Osteoblast (primary cell): ENCODE measurements at places on chromosomes 12 and 14.

- no peak for DNase-seq
- peak overlapping the region; percentile 64 for H3K4me3 ChIP-seq
- no peaks in the 10 kb centered on the region for H3K4me1 ChIP-seq
- H3K27ac ChIP-seq = no peak overlapping the region
These were observed 944 bp downstream of the CCND2 start for GRCh38 chr12:4274396-4275015.

DNA sequence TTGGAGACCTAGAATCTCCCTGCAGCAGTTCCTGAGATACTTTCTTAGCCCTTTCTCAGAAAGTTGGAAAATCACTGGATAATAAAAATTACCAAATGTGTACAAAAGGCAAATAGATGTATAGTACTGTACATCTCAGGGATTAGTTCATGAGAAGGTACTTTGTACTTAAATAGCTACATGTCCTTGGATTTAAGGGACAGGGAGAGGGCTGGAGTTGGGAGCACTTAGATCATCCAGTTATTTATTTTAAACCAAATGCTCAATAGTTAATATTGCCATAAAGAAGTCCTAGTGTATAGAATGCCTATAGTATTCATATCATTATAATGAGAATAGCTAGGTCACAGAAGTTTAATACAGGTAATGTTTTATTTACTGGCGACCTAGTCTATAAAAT, 13.4 kb downstream of the CDKN3 start:
- H3K4me3 ChIP-seq = no peak overlapping the region
- no peak overlapping the region for H3K27ac ChIP-seq

- H3K27me3 ChIP-seq = no peaks in the 10 kb centered on the region
- no peak overlapping the region for H3K27ac ChIP-seq
- H3K36me3 ChIP-seq = no peaks in the 10 kb centered on the region
- no peaks in the 10 kb centered on the region for H3K4me1 ChIP-seq
- H3K4me3 ChIP-seq = no peak overlapping the region
These were observed 32.9 kb downstream of the ADIPOR2 start for GRCh38 chr12:1723721-1724120.

DNA sequence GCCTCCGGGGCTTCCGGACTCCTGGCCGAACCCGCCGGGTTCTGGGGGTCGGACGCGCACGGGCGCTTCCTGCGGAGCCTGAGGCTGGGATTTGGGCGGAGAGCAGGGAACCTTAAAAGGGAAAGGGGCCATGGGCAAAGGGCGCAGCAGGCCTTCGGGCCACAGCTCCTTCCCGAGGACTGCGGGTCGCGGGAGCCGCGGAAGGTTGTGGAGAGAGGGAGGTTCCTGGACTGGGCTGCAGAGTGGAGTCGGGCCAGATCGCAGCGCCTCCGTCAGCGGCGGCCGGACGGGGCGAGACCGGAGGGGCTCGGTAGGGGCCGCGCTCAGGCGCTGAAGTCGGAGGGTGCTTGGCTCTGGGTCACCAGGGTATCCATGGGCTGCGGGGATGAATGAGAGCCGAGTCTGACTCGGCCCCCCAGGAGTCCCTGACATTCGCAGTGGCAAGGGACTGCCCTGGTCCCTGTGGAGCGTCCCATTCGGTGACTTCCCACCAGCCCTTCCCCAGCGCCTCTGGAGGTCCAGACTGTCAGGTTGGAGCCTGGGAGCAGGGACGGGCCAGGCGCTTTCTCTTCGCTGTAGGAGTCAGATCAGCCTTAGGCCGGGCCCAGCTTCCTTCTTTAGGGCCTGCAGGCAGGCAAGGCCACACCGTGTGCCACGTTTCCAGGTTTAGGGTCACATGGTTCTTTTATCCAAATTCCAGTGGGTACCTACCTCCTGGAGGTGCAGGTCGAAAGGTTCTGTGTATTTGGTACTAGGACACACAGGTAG, 938 bp upstream of the SLC25A29 start:
- peaks cover 8% of the 10 kb centered on the region for H3K27me3 ChIP-seq
- no peaks in the 10 kb centered on the region for H3K36me3 ChIP-seq
- H3K27ac ChIP-seq = no peak overlapping the region
- H3K4me3 ChIP-seq = peak overlapping the region; percentile 81
